ENCODE measurements at places on chromosomes 12 and 14.

GRCh38 chr12:30531731-30532678 lies 163.7 kb downstream of the IPO8 start:
- no peak for DNase-seq

- no peak for DNase-seq
Measured at GRCh38 chr14:95675486-95675885, 10.7 kb upstream of the TCL1B start.

- no peak for DNase-seq
Measured at GRCh38 chr14:29773990-29774389, 153.7 kb downstream of the PRKD1 start.

DNA sequence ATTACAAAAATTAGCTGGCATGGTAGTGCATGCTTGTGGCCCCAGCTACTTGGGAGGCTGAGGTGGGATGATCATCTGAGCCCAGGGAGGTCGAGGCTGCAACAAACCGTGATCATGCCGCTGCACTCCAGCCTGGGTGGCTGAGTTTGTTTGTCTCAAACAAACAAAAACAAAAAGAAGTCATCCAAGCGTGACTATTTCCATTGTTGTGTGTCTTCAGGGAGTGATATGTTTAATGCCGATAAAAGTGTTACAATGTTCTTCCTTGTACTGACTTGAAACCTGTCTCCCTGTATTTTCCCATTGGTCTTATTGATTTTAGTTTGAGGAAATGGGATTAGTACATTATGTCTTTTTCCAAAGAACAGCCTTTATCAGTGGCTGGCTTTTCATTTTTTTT lies 75.6 kb upstream of the USP44 start:
- DNase-seq, result no peak

DNA sequence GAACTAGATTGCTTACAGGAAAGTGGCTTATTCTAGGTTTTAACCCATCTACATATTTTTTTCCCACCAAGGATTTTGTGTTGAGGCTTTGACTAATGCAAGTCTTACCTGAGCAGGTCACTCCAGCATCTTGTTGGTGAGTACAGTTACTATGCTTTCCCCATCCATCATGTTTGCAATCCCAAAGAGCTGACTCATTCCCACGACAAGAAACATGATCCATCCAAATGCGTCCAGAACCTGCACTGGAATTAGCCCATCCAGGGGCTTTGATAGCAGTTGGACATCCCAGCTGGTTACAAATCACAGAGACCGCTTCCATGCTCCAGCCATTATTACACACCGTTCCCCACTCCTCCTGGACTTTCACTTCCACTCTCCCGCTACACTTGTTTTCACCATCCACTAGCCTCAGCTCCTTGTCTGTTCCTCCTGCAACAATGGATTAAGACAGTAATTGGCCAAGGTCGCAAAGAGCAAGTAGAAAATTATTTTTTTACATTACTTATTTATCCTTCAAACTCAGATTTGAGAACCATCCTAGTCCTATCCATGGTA lies 2.5 kb downstream of the CD163 start:
- no peak for DNase-seq

GRCh38 chr12:130953771-130954543 lies at the start of gene ADGRD1:
TSS of gene ADGRD1 (plus strand) at chr12:130953907. CDS start at chr12:130954466, 559 bp downstream.
- no peak for DNase-seq

GRCh38 chr12:52063082-52063924 lies 6.5 kb upstream of the ATG101 start:
- no peak for DNase-seq

GRCh38 chr12:124464830-124465229 lies 102.6 kb downstream of the NCOR2 start:
- DNase-seq, result no peak

DNA sequence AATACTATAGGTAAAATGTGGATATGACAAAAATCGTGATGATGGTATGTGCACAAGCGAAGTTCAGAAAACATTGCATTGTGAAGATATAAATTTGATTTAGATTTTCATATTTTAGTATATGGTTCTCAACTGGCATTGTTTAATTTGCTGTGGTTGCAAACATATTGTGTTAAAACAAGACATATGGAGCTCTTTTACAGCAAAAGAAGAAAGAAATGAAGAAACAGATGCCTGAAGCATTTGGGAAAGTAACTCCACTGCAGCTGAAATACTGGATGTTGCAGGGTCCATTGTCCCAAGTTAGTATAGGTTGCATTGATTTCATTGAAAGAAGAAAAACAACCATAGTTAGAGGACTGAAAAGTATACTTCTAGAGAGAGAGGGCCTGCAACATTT lies 185.8 kb upstream of the SSTR1 start:
- no peak for DNase-seq

Measured in stimulated activated CD4-positive, alpha-beta T cell treated with anti-CD3 and anti-CD28 coated beads, TNF-alpha, amount 100 ng/mL, for 24 hours (primary cell).